ENCODE measurements at places on chromosomes 5 and 9. TPM values are rescaled to one million over a fixed set of nuclear protein-coding genes. Genes with fewer than 3 reads are reported as not detected.

GRCh38 chr5:151427258-151427657 lies 20.1 kb upstream of the SLC36A1 start:
- DNase-seq = no peak
- H3K36me3 ChIP-seq = no peaks in the 10 kb centered on the region
- H3K4me1 ChIP-seq = no peaks in the 10 kb centered on the region
- H3K4me3 ChIP-seq = no peak overlapping the region

DNA sequence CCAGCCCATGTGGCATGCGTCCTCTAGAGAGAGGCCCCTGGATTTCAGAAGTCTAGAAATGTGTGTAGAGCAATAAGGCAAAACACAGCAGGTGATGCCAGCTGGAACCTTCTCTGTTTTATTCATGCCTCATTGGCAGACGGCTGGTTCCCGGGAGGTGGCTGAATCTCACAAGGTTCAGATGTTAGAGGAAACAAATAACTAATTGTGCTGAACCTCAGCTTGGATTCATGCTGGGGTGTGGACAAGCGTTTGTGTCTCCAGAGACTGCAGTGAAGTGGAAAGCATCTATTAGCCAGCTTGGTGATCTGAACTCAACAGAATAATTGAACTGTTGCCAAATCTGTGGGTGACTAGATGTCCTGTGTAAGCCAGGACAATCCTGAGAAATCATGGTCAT lies 131.1 kb upstream of the NR4A3 start:
- no peak overlapping the region for H3K4me3 ChIP-seq
- no peaks in the 10 kb centered on the region for H3K27me3 ChIP-seq
- no peaks in the 10 kb centered on the region for H3K4me1 ChIP-seq
- no peak for DNase-seq
- H3K36me3 ChIP-seq = no peaks in the 10 kb centered on the region

DNA sequence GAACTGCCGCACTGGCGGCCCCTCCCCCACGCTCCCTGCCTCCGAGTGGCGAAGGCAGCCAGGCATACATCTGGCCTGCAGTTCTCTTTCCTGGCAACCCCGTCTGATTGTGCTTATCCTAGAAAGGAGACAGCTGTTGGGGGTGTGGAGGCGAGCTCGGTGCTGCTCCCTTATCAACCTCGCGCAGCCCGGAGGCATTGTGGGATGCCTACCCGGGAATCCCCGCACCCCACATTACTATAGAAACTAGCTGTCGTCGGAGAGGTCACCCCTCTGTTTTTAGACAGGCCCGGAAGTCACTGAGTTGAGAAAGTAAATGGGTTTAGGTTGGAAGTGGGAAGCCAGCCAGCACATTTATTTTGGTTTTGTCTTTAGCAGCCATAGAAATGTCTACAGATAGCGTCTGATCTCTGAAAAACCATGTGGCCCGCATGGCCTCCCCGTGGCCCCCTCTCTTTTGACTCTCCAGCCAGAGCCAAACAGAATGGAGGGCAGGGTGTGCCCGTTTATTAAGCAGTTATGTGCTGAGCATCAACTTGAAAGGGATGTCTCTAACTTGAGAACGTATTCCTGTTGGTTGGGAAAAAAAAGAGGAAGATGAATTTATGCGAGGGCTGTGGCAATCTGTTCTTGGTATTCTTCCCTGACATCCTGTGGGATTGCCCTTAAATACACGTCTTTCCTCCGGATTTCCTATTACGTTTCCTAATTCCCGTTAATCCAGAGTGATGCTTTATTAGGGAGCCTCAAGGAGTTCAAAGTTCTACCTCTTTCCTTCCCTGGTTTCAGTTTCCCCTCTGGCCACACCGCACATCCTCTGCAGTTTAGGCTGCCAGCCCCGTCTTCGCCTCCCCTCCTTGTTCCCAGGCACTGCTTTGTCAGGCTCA lies 3.9 kb downstream of the STC2 start:
- no peaks in the 10 kb centered on the region for H3K36me3 ChIP-seq
- no peaks in the 10 kb centered on the region for H3K27me3 ChIP-seq

GRCh38 chr5:2222246-2222992 lies 339.7 kb upstream of the IRX4 start:
- no peaks in the 10 kb centered on the region for H3K36me3 ChIP-seq
- no peaks in the 10 kb centered on the region for H3K4me1 ChIP-seq
- H3K27ac ChIP-seq = no peak overlapping the region
- DNase-seq = no peak
- H3K4me3 ChIP-seq = no peak overlapping the region

GRCh38 chr9:20811872-20812271 lies 127.8 kb downstream of the FOCAD start:
- no peak for DNase-seq
- H3K4me1 ChIP-seq = no peaks in the 10 kb centered on the region
- no peak overlapping the region for H3K27ac ChIP-seq
- no peaks in the 10 kb centered on the region for H3K27me3 ChIP-seq
- no peaks in the 10 kb centered on the region for H3K36me3 ChIP-seq

GRCh38 chr5:6936031-6936430 lies 222.8 kb downstream of the TENT4A start:
- no peaks in the 10 kb centered on the region for H3K4me1 ChIP-seq
- no peaks in the 10 kb centered on the region for H3K36me3 ChIP-seq
- no peak overlapping the region for H3K4me3 ChIP-seq
- DNase-seq = no peak
- no peak overlapping the region for H3K27ac ChIP-seq

- H3K4me1 ChIP-seq = no peaks in the 10 kb centered on the region
- no peak overlapping the region for H3K4me3 ChIP-seq
- no peak for DNase-seq
- H3K27ac ChIP-seq = no peak overlapping the region
- no peaks in the 10 kb centered on the region for H3K36me3 ChIP-seq
- no peaks in the 10 kb centered on the region for H3K27me3 ChIP-seq
Measured at GRCh38 chr9:89498852-89499480, 1.1 kb upstream of the SEMA4D start.

GRCh38 chr9:36132086-36132485 lies 4.4 kb upstream of the GLIPR2 start:
- H3K4me3 ChIP-seq = no peak overlapping the region
- H3K36me3 ChIP-seq = no peaks in the 10 kb centered on the region
- no peaks in the 10 kb centered on the region for H3K4me1 ChIP-seq

DNA sequence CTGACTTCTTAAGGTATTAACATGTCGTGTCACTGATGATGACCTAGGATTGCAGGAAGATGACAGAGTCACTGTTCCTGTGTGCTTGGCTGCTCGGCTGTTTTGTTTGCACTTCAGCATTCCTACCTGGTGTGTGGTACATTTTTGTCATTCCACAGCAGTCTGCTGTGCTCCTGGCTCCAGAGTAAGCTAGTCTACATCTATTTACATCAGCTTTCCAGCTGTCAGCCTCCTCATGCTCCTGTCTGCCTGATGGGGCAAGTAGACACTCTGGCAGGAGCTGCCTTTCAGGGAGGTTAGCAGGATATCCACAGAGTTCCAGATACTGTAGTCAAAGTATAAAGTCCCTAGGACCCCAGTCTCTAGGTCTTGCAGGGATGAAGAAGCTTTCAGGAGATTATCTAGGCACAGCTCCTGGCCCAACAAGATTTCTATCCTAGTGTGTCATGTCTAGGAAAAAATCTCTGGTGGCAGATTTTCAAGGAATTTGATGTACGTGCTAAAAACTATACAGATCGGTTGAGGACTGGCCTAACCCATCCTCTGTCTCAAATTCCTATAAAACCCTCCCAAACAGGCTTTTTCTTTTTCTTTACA lies 28.4 kb downstream of the RUSC2 start:
- H3K27ac ChIP-seq = peak overlapping the region; percentile 69
- H3K4me1 ChIP-seq = peaks cover 30% of the 10 kb centered on the region
- no peak overlapping the region for H3K4me3 ChIP-seq
- no peaks in the 10 kb centered on the region for H3K27me3 ChIP-seq
- no peaks in the 10 kb centered on the region for H3K36me3 ChIP-seq
- DNase-seq = peak; percentile 70

DNA sequence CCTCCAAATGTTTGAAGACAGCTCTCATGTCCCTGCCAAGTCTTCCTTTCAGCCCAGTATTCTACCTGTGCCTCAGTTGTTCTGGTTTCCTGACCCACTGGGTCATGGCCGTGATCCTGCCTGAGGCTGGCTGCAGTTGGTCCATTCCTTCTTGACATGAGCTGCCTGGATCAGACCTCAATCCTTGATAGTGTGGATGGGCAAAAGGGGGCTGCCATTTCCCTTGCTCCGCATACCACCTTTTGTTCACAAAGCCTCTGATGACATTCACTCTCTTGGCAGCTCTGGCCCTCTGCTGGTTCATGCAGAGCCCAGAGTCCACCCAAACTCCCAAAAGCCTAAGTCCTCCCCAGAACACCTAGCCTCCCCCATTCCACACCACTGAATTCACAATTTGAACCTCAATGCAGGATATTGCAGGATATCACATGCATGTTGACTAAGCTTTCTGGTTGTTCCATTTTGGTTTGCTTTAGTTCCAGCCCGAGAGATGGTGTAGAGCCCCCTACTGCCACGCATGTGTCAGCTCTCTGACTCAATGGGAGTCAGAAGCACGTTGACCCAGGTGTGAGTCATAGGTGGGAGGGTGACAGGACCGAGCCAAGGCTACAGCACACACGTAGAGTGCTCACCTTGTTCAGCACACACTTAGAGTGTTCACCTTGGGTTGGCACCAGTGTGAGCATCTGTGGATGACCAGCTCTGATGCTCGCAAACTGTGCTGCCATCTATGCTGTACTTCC lies 137.2 kb downstream of the MTX3 start:
- H3K36me3 ChIP-seq = no peaks in the 10 kb centered on the region
- no peaks in the 10 kb centered on the region for H3K27me3 ChIP-seq
- H3K27ac ChIP-seq = no peak overlapping the region
- no peak for DNase-seq

Gene SLC6A18
- not detected for total RNA-seq

Gene ADAMTS2
- total RNA-seq = 6.0 TPM

Gene SLC6A19
- total RNA-seq = 0.37 TPM

Gene GRM6
- not detected for total RNA-seq

Gene SPAG8
- total RNA-seq = 0.83 TPM

Gene TRMO
- total RNA-seq = 8.7 TPM
